Caki2 (cell line): ENCODE measurements at places on chromosomes 12 and 14.

DNA sequence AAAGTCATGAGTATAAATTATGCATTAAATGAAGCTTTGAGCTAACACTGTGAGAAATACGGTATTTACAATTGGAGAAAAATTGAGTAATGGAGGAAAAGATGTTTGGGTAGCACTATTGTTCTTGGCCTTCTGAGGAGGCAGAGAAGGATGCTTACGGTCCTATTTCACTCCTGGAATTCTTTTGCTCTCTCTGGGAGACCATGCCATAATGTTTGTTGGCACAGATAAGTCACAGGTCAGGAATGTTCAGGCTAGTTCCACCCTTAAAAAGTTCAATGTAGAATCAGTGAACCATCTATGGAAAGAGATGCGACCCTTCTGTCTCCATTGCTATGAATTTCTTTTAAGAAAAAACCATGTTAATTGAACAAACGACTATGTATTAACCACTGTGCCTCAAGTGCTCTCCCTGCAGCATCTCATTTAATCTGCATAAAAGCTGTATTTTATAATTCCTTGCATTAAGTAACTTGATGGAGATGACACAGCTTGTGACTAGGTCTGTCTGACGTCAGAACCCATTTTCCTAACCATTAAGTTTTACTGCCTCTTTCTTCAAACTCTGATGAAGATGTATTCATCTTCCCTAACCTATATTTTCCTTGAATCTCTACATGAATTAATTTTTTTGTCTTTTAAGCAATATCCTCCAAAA, 9.5 kb downstream of the BATF start:
- DNase-seq: peak; percentile 72

DNA sequence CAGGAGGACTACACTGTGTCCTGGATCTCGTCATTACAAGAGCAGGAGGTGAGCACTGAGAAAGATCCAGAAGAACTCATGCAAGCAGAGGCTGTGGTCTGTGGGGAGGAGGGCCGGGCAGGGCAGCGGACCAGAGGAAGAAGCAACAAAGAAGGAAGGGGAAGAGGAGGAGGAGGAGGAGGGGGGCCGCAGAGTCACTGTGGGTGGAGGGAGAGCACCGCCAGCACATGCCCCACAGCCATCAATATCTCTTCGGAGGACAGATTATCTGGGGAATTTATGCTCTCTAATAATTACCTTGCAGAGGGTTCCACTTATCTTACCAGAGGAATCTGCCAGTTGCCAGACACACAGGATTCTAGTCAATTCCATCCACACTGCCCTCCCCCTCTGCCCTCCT, 105.6 kb downstream of the DPF3 start:
- no peak for DNase-seq

DNA sequence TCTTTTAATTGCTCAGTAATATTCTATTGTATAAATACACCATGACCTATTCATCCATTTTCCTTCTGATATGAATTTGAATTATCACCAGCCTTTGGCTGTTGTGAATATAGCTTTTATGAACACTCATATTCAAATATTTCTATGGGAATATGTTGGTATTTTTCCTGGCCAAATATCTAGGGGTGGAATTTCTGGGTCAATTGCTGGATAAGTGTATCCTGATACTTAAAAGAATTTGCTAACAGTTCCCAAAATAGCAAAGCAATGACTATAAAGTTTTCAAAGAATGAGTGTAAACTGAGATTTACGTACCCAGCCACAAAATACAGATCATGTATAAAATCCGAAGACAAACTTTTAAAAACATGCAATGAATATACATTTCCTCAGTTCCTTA, 148.7 kb upstream of the CLEC14A start:
- DNase-seq: no peak

- DNase-seq: no peak
These were observed 220.2 kb upstream of the NAV3 start for GRCh38 chr12:77610446-77610845.

DNA sequence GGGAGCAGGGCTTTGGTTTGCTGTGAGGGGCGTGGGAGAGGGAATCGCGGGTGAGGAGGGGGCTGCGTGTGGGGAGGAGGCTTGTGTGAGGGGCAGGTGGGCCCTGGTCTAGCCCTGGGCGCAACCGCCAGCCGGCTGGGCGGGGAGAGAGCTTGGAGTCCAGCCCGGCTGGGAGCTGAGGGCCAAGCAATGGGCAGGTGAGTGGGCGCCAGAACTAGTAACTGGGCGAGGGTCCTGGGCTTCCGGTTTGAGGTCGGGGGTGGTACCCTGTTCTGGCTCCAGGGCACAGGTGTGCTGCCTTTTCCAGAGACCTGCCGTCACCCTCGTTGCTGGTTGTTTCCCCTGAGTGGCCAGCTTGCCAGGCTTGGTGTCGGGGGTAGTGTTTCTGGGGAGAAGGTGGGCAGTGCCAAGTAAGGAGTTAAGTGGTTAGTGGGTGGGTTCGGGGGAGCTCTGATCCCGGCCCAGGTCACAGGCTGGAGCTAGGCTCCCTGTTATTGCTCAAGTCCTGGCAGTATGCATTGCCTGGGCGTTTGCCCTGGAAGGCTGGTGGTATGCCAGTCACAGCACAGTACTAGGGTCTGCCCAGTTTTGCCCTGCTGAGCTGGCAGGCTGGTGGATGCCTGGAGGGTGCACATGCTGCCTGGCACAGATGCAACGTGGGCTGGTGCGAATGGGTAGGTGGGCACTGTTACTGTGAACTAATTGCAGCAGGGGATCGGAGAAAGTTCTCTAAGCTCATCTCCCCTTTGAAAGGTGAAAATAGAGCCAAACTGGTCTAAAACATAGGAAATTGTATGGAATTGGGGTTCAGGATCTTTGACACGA, 683 bp downstream of the CIPC start:
- DNase-seq: no peak

DNA sequence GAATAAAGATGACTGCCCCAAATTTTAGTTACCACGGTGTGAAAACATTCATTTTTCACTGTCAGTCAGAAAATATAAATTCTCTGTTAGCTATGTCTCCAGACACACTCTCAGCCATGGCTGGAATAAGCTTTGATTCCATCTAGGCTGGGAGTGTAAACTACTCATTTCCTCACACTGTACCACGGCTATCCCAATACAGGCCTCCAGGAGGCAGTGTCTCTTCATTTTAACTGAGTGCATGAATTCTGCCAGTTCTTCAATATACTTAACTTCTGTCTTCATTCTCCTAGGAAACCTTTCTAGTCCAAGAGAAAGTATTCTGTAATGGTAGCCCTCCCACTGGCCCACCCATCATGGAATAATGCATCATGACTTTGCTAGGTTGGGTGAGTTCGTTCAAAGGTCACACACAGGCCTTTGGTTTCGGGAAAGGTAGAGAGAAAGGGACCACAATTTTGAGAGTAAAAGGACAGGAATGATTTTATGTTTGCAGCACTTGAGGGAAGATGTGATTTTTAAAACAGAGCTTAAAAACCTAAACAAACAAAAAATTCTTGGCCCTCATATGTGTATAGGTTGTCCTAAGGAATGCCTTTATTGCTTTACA, 381.1 kb downstream of the SEC23A start:
- DNase-seq: peak; percentile 16

- DNase-seq: peak; percentile 75
These were observed 1.0 kb upstream of the NAP1L1 start for GRCh38 chr12:76085520-76085868.

DNA sequence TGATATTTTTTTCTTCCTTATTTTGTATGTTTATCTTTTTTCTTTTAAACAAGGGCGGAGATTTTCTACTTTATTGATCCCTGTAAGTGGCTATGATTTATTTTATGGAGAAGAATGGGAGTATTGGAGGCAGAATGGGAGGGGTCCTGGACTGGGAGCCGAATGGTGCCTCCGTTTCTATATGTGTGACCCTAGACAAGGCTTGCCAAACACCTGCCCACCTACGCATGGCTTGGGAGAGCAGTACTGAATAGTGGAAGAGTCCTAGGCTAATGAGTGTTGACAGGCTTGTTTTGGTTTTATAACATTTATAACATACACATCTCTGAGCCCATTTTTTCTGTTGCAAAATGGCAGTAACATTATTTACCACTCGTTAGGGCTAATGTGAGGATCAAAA, 29.0 kb downstream of the STK38L start:
- no peak for DNase-seq

- no peak for DNase-seq
These were observed 190.8 kb downstream of the ADAMTS20 start for GRCh38 chr12:43361031-43361710.

DNA sequence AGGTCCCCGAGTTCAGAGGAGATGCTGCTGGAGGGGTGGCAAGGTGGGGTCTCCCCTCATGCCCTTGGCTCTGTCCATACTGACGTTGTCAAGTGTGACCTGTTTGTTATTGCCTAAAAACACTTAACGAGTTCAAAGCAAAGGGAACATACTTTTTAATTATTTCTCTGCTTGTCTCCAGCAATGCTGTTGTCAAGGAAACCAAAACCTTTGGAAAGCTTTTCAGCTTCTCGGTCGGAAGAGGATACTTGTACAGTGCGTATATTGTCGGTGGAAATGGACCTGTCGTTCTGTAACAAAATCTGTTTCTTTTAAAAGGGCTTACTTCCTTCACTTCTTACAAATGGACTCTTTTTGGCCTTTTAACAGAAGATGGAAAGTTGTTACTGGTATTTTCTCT, 73.9 kb downstream of the SLC25A47 start:
- DNase-seq: no peak

- no peak for DNase-seq
These were observed 21.2 kb upstream of the DLGAP5 start for GRCh38 chr14:55212634-55213033.
